Activated T-cell treated with anti-CD3 and anti-CD28 coated beads, Interleukin-2, amount 50 U/mL, for 24 hours (primary cell): ENCODE measurements at places on chromosomes 5 and 9.

GRCh38 chr9:72048850-72049249 is 11.6 kb downstream of the C9orf57 start:
- H3K27me3 ChIP-seq = no peaks in the 10 kb centered on the region
- DNase-seq = no peak
- H3K4me1 ChIP-seq = no peaks in the 10 kb centered on the region
- H3K27ac ChIP-seq = no peak overlapping the region
- no peaks in the 10 kb centered on the region for H3K36me3 ChIP-seq

DNA sequence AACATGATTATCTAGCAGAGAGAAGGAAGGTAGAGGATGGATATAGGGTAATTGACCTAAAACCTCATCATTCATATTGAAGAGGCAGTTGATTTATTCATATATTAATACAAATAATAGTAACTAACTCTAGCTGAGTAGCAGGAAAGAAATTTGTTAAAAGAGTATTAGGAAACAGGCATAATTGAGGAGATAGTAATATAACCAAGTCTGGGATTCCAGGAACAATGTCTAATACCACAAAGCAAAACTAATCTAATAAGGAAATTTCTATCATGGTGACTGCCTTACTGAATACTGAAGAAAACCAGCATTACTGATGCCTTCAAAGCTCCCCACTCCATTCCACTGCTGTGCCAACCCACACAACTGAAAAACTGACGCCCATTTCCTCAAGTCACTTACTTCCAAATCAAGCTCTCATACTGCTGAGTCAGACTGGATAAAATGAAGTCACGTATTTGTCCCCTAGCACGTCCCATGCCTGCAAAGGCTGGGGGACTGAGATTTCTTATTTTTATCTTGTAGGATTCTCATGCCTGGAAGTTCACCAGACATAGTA is 153.9 kb downstream of the SMC2 start:
- no peak overlapping the region for H3K4me3 ChIP-seq
- no peaks in the 10 kb centered on the region for H3K36me3 ChIP-seq
- no peak overlapping the region for H3K27ac ChIP-seq
- DNase-seq = no peak
- no peaks in the 10 kb centered on the region for H3K4me1 ChIP-seq
- H3K27me3 ChIP-seq = no peaks in the 10 kb centered on the region

GRCh38 chr5:64292611-64293215 is 127.1 kb downstream of the RNF180 start:
- no peaks in the 10 kb centered on the region for H3K27me3 ChIP-seq
- H3K4me1 ChIP-seq = no peaks in the 10 kb centered on the region
- no peak overlapping the region for H3K27ac ChIP-seq

DNA sequence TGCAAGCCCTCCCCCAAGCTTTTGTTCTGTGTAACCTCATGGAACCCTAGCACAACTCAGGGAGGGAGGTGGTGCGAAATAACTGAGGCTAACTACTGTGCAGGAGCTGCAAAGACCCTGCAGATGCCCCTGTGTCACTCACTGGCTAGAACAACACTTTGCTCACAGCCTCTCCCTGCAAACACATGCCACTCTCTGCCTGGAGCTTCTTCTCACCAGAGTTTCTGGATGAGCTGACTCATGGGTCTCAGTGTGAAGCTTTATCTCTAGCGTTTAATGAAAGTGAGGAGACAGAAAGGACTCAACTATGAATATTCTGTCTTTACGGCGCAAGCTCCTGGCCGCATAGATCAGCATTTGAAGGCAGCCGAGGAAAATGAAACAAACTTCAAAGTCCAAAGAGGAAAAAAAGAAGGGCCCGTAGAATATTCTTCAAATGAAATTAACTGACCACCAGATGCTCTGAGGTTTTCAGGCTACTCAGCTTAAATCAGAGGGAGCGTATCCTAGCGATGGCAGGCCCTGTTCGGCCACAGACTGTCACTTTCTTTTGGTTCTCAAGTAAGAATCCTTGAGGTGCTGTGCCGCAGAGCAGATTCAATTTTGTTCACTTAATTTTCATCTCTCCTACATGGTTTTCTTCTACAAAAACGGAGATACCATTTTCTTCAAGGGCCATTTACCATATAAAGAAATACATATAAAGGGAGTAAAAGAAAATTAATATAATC is 77.7 kb upstream of the TAS2R1 start:
- no peak overlapping the region for H3K27ac ChIP-seq
- H3K27me3 ChIP-seq = peaks cover 1% of the 10 kb centered on the region
- no peaks in the 10 kb centered on the region for H3K4me1 ChIP-seq
- no peak for DNase-seq
- no peaks in the 10 kb centered on the region for H3K36me3 ChIP-seq
- no peak overlapping the region for H3K4me3 ChIP-seq

GRCh38 chr9:68919661-68920060 is 94.3 kb downstream of the PRKACG start:
- no peak for DNase-seq
- H3K4me1 ChIP-seq = peaks cover 20% of the 10 kb centered on the region
- no peaks in the 10 kb centered on the region for H3K27me3 ChIP-seq

DNA sequence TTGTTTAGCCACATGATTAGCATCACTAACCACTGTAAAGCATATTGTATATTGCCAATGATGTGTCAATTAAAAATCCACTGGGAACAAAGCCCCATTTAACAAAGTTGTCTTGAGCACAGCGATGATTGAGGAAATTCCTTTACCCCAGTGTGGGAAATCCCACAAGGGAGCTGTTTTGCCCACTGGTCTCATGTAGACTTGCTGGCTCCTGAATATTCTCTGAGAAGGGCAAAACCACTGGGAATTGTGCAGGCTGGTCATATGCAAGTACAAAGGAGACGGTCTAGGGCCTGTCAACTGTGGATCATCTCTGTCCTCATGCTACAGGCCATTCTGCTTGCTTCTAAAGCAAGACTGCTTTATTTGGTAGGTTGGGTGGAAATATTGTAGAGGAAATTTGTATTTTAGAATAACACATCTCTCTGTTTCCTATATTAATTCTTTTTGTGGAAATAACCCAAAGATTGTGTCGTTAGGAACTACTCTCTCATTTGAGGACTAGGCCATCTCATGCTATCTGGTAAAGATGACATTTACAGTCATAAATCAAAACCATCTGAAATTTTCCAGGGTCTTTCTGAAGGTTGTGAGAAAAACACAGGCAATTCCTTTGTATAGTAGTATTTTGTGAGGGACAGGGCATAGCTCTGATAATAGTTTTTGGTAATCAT is 60.2 kb downstream of the PARP8 start:
- peak overlapping the region; percentile 87 for H3K27ac ChIP-seq
- DNase-seq = no peak
- H3K36me3 ChIP-seq = peaks cover 21% of the 10 kb centered on the region
- no peaks in the 10 kb centered on the region for H3K27me3 ChIP-seq
- H3K4me3 ChIP-seq = peak overlapping the region; percentile 35

DNA sequence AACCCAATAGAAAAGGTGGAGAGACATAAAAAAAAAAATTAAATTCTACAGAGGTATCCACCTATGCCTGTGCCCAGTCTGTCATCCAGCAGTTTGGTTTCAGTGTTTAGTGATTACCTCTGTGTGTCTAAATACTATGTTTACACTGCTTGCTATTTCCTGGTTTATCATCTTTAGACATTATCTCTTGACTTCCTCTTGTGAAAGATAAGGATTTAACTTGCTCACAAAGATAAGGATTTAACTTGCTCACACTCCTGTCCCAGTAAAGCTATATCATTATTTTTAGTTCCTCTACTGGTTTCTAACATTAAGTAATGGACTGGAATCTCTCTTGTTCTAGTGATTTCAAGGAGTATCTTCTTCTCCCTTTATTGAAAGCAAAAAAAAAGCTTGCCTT is 53.9 kb upstream of the ZFR start:
- no peak for DNase-seq
- peaks cover 12% of the 10 kb centered on the region for H3K4me1 ChIP-seq
- H3K4me3 ChIP-seq = no peak overlapping the region
- no peak overlapping the region for H3K27ac ChIP-seq

DNA sequence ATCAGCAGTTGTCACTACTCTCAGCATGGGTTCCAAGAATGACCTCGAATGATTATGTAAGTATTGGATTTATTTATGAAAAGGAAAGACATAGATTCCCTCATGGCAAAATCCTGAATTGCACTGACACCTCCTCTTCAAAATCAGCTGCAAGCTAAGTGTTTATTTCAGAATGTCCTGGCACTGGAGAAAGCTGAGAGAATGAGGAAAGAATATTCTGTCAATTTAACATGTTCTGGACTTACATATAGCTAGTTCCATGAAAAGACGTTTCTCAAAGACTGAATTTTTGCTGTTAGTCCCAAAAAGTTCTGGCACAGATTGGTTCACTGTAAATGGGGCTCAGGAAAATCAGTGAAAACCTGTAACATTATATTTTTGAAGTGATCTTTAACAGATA is 120.3 kb downstream of the NREP start:
- no peaks in the 10 kb centered on the region for H3K27me3 ChIP-seq
- H3K4me3 ChIP-seq = no peak overlapping the region
- no peak overlapping the region for H3K27ac ChIP-seq
- H3K36me3 ChIP-seq = no peaks in the 10 kb centered on the region
- no peak for DNase-seq
- H3K4me1 ChIP-seq = no peaks in the 10 kb centered on the region

GRCh38 chr5:151039665-151040064 is 19.3 kb downstream of the GPX3 start:
- DNase-seq = no peak
- H3K27me3 ChIP-seq = no peaks in the 10 kb centered on the region
- peaks cover 98% of the 10 kb centered on the region for H3K36me3 ChIP-seq
- peak overlapping the region; percentile 52 for H3K27ac ChIP-seq
- peaks cover 13% of the 10 kb centered on the region for H3K4me1 ChIP-seq
- H3K4me3 ChIP-seq = no peak overlapping the region

- H3K4me1 ChIP-seq = no peaks in the 10 kb centered on the region
- peaks cover 44% of the 10 kb centered on the region for H3K36me3 ChIP-seq
- no peaks in the 10 kb centered on the region for H3K27me3 ChIP-seq
- no peak overlapping the region for H3K27ac ChIP-seq
- no peak for DNase-seq
Observed at GRCh38 chr5:6667648-6668047, 34.4 kb downstream of the SRD5A1 start.

GRCh38 chr9:127105805-127106465 is 16.5 kb downstream of the ANGPTL2 start:
- no peak overlapping the region for H3K27ac ChIP-seq
- DNase-seq = no peak
- no peak overlapping the region for H3K4me3 ChIP-seq
- no peaks in the 10 kb centered on the region for H3K4me1 ChIP-seq
- no peaks in the 10 kb centered on the region for H3K27me3 ChIP-seq

DNA sequence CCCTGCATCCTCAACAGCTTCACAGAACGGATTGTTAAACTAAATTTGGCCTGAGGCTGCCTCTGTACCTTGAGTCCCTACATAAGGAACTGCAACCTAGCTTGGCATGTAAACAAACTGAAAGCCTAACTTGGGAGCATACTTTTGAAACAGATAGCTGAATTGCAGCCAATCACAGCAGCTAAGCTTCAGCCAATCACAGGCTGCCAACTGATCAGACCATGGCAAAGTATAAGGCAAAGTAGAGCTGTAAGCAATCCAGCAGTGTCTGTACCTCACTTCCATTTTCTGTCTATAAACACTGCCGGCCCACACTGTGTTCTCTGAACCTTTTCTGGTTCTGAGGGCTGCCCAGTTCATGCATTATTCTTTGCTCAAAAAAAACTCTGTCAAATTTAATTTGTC is 8.9 kb upstream of the ZNF483 start:
- no peaks in the 10 kb centered on the region for H3K36me3 ChIP-seq
- no peaks in the 10 kb centered on the region for H3K27me3 ChIP-seq
- no peak overlapping the region for H3K4me3 ChIP-seq

DNA sequence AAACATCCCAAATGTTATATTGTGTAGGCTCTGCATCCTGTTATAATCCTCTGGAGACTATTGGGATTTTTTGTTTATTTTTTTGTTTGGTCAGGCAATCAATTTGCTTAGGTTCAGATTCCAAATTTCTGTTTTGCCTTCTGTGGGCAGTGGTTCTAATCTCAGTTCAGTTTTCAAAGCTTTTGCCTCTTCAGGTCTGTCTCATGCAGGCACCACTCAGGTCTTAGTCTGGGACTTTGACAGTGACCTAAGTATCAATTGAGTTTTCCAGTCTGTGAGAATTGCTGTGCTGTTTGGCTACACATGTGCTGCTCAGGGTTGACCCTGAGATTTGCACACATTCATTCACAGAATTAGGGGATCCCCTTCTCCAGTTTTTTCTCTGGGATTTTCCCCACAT is 14.1 kb downstream of the SNX2 start:
- H3K27me3 ChIP-seq = no peaks in the 10 kb centered on the region
- no peak for DNase-seq
- peaks cover 54% of the 10 kb centered on the region for H3K36me3 ChIP-seq
- peaks cover 32% of the 10 kb centered on the region for H3K4me1 ChIP-seq

DNA sequence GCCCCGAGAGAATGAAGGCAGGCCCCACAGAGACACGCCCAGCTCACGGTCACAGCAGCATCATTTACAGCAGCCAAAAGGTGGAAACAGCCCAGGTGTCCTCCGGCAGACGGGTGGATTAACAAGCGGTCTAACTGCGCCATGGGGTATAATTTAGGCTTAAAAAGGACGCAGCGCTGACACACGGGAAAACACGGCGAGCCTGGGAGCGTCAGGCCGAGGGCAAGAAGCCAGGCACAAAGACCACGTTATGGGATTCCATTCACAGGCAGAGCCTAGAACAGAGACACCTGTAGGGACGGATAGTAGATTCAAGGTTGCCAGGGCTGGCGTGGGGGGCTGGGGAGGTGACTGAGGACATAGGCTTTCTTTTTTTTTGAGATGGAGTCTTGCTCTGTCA is 36.9 kb upstream of the TMEM250 start:
- no peak overlapping the region for H3K27ac ChIP-seq
- H3K4me1 ChIP-seq = no peaks in the 10 kb centered on the region
- DNase-seq = no peak
- peaks cover 5% of the 10 kb centered on the region for H3K27me3 ChIP-seq
- no peaks in the 10 kb centered on the region for H3K36me3 ChIP-seq
- H3K4me3 ChIP-seq = no peak overlapping the region

DNA sequence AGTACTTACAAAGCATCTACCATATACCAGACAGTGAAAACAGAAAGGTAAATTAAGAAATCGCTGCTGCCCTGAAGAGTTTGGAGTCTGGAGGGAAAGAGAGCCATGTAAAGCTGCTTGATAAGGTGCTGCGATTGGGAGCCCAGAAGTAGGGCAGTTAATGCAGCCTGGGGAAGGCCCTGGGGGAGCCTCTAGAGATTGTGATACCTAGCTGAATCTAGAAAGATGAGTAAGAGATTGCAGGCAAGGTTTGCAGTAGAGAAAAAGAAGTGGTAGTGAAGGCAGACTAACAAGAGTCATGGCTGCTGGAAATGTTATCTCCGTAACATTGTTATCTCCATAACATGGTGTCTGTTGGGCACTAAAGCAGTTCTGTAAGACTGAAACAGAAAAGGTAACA is 24.0 kb upstream of the GLIPR2 start:
- peaks cover 8% of the 10 kb centered on the region for H3K4me1 ChIP-seq
- no peak overlapping the region for H3K27ac ChIP-seq
- H3K4me3 ChIP-seq = no peak overlapping the region
- no peak for DNase-seq
- no peaks in the 10 kb centered on the region for H3K27me3 ChIP-seq
- H3K36me3 ChIP-seq = peaks cover 7% of the 10 kb centered on the region
